ENCODE measurements at places on chromosomes 4 and X. TPM values are rescaled to one million over a fixed set of nuclear protein-coding genes. Genes with fewer than 3 reads are reported as not detected.

DNA sequence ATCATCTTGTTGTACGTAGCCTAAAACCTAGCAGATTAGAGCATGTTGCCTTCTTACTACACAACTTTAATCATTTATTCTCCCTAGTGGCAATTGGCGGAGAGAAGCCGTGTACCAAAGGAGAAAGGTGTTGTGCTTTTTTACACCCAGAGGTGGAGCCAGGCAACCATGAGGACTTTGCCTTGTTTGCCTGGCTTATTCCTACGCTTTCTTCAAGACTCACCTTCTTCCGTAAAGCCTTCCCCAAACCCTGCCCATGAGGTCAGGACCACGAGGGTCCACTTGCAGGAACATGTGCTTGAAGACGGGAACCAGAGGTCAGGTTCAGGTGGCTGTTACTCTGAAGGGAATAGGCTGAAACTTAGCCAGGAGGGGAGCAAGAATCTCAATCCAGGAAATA is 290.5 kb downstream of the RAB28 start:
- no peak for DNase-seq

GRCh38 chr4:110034026-110034393 is 121.3 kb downstream of the EGF start:
- no peak for DNase-seq

The PAK3 gene
- total RNA-seq = 43.5 TPM

DNA sequence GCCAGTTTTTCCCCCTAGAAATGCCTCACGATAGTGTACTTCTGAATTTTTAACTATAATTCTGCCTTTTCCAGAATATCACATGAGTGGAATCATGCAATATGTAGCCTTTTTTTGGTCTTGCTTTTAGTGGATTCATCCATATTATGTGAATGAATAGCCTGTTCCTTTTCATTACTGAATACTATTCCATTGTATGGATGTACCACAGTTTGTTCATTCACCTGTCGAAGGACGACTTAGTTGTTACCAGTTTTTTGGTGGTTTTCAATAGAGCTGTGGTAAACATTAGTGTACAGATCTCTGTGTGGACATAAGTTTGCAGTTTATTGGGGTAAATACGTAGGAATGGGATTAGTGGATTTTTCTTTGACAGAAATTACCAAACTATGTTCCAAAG is 8.0 kb downstream of the JADE3 start:
- DNase-seq = no peak

GRCh38 chr4:80382090-80382832 is 46.7 kb downstream of the CFAP299 start:
- no peak for DNase-seq

The SSX2B gene
- not detected for total RNA-seq

DNA sequence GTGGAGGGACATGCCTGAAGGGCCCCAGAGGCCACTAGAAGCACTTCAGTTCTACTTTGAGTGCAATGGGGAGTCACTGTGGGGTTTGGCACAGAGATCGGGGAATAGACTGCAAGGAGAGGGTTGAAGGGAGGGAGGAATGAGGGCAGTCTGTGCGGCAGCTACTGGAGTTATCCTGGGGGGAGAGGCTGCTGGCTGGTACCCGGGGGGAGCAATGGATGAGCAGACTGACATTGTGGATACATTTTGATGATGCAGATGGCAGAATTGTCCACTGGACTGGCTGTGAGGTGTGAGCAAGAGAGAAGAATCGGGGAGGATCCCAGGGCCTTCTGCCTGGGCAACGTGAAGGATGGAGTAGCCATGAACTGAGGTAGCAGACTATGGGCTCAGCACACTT is 2.8 kb upstream of the MAMLD1 start:
- no peak for DNase-seq

The FAM3A gene
- total RNA-seq = 48.3 TPM

- no peak for DNase-seq
Measured at GRCh38 chrX:41665686-41666085, 23.1 kb upstream of the GPR34 start.

The PPP4R3C gene
- not detected for total RNA-seq

Data from body of pancreas (tissue), 4 donors.